ENCODE measurements at places on chromosomes 12 and 14.
A peak's percentile ranks its signal among the peaks of the same experiment; 100 is the strongest.

DNA sequence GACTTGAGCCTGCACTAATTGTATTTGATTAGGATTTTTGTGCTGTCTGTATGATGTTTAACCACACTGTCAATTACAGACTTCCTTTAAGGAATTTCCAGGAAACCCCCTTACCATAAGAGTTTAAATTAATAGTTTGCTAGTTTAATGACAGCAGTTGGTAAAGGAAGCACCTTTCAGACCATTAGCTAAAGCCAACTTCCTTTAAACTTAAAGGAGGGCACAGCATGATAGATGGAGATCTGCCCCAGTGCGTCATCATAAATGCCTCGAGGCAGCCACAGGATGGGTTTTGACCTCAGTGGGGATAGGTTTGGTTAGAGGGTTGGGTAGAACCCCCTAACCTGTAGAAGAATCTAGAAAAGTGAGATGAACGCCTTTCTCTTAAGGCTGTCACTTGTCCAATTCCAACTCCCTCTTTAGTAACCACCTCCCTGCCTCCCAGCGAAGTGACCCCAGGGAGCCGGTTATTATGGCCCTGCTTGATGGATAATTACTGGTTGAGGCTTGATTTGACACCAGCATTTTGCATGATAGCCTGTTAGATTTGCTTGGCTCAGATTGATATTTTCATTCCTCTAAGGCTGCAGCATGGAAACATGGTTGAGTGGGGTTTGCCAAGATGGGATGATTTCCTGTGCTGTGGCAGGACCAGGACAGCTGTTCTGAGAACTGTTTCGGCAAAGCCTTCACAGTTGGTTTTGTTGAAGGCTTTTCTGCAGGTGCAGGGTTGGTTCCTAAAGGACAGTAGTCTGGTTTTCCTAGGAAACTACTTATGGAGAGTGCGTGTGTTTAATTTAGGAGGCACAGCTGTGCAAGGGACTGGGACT is 62.7 kb downstream of the CHST11 start:
- DNase-seq = peak; percentile 19

GRCh38 chr14:30179381-30180130 is 251.9 kb upstream of the PRKD1 start:
- no peak for DNase-seq

DNA sequence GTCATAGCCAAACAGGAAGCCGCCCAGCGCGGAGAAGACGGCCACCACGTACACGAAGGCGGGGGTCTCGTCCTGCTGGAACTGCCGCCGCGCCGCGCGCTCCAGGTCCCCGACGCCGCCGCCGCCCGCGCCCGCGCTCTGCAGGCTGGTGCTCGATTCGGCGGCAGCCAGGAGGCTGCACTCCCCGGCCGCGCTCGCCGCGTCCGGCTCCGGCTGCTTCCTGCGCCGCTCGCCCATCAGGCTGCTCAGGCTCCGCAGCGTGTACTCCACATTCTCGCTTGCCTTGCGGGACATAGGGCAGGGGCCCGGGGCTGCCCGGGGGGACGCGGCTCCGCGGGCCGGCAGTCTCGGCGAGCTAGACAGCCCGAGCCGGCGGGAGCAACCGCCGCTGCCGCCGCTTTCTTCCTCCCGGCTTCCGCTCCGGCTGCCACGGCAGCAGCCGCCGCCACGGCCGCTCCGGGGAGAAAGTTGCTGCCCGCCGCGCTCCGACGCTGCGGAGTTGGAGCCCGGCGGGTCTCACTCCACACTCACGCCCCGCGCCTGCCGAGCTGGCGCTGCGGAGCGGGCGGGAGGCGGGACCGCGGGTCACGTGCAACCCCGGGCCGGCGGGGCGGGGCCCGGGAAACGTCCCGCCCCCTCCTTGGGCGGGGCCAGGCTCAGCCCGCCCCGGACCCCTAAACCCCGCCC is at the start of gene SLC2A13:
Gene SLC2A13 (minus strand): TSS at position 567 of the 687 bp plus-strand sequence. CDS start 273 bp downstream, at position 294.
- peak; percentile 73 for DNase-seq

- no peak for DNase-seq
Observed at GRCh38 chr12:95557625-95558024, 6.3 kb upstream of the USP44 start.

DNA sequence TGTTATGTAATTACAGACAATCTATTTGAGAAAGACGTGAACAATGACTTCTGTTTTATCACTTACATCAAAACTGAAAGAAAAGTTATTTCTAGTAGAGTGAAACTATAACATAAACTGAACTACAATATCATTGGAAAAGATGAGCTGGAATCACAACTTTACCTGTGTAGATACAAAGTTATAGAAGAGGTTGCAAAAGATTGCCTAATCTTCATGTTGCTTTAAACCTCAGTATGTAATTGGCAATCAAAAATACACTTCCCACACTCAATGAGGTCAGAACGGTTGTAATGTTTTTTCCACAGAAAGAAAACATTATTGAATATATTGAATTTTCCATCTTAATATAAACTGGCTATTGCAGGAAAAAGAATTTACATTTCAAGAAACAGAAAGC is 37.7 kb upstream of the GXYLT1 start:
- DNase-seq = no peak

- DNase-seq = no peak
Observed at GRCh38 chr12:107917912-107918800, 143.7 kb downstream of the ASCL4 start.

GRCh38 chr12:15532364-15532977 is 210.2 kb downstream of the PTPRO start:
- peak; percentile 74 for DNase-seq

- no peak for DNase-seq
Observed at GRCh38 chr12:62684570-62685295, 218.1 kb downstream of the MON2 start.

- DNase-seq = no peak
Observed at GRCh38 chr12:128548949-128549348, 274.8 kb downstream of the SLC15A4 start.

GRCh38 chr14:93870377-93870776 is 56.8 kb upstream of the FAM181A start:
- DNase-seq = no peak

DNA sequence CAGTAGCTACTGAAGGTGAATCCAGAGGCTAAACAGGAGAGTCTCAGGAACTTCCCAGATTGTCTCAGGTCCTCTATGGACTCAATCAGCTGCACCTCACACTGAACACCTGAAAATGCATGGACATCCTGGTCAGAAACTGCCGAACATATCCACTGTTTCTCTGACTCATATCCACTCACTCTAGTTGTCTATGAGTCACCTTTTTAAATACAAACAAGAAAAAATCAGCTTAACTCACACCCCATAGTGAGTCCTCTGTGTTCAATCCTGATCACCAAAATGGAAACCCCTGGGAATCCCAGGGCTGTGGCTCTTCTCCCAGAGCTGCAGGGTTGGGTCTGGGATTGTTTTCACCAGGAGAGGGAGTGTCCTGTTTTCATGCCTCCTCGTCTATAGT is 556.7 kb downstream of the TMEM121 start:
- DNase-seq = no peak

DNA sequence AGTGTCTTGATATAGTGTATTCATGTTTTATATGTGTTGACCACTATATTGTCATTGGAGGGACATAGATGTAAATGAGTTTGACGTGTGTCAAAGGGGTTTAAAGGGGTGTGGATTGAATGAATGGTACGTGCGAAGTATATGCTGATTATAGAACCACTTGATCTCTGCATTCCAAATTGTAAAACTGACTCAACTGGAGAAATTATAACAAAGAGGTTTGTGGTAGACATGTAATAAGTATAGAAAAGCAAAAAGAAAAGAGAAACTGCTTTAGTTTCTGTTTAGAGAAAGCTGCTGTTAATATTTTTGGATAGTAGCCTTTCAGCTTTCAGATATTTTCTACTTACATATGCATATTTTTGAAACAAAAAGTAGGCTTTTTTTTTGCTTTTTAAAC is 8.9 kb upstream of the MYRFL start:
- DNase-seq = no peak

- DNase-seq = peak; percentile 41
Observed at GRCh38 chr12:54596526-54596946, 8.1 kb upstream of the PPP1R1A start.

DNA sequence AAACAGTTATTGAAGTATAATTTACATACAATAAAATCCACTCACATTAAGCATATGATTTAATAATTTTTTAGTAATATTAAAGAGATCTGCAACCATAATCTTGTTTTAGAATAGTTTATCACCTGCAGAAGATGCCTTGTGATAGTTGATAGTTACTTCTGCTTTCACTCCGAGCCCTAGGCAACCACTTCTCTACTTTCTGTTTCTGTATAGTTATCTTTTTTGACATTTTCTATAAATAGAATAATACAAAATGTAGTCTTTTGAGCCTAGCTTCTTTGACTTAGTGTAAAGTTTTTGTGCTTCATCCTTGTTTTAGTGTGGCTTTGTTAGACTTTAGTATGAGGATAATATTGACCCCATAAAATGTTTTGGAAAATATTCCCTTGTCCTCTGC is 111.0 kb downstream of the MNAT1 start:
- DNase-seq = no peak

- DNase-seq = peak; percentile 76
Observed at GRCh38 chr12:47767216-47767724, 5.8 kb upstream of the SLC48A1 start.

GRCh38 chr12:54173906-54174471 is 14.8 kb downstream of the SMUG1 start:
- DNase-seq = no peak

DNA sequence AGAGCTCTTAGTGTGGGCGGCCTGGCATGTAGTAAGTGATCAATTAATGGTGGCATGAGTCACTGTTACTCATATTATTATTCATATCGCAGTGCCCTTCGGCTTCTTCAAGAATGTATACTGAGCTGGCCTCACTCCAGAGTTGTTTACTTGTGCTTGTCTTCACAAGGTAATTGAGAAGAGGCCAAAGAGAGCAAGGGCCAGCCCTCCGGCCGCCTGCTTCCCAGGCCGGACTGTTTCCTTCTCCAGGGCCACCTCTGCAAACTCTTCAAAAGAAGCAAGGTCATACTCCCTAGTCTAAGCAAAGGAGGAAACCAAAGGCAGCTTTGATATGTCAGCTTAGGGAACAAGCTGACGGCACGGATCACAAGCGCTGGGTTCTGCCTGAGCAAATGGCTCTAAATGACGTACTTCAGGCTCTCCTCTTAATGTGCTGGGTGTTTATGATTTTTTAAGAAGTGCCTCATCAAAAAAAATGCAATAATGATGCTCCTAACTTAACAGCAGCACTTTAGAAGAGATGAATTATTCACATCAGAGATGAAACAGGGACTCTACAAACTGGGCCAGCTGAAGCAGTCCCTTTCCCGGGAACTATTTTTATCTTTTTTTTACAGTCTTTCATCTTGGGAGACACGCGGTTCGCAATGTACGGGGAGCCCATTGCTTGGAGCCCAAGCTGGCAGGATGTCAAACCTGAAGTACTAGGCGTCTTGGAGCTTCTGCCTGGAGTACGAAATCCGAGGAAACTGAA is 65.6 kb upstream of the DLK1 start:
- no peak for DNase-seq

- no peak for DNase-seq
Observed at GRCh38 chr12:22069851-22070250, 23.8 kb downstream of the CMAS start.

DNA sequence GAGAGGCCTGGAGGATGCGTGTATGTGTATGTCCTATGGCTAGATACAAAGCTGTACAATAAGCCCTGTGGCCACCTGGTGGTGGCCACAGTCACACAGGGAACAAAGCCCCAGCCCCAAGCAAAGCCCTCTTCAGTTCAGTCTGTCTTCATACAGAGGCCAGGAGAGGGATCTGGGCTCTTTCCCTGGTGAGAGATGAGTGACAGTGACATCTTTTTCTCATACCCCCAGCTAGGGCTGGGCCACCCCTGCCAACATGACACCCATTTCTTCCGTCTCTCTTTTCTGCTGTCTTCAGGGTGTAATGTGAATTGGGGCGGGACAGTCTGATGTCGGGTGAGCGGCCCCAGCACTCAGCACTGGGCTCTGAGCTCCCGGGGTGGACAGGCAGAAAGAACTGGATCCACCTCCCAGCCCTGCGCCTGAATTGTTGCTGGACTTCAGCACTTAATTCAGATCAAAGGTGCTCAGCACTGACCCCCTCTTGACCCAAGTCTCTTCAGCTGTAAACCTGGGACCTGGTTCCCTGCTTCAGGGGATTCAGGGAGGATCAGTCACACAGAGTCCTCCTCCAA is 59.8 kb downstream of the SERPINA3 start:
- DNase-seq = no peak

All from CD4-positive, alpha-beta T cell treated with Interleukin-6 at 100 ng/mL for 8 hours (primary cell).